ENCODE measurements at places on chromosomes 2 and 18. TPM values are rescaled to one million over a fixed set of nuclear protein-coding genes. Genes with fewer than 3 reads are reported as not detected.

- H3K4me3 ChIP-seq: no peak overlapping the region
- H3K27me3 ChIP-seq: peaks cover 76% of the 10 kb centered on the region
- no peaks in the 10 kb centered on the region for H3K36me3 ChIP-seq
- no peak overlapping the region for H3K27ac ChIP-seq
Measured at GRCh38 chr18:74450626-74451025, 6.5 kb downstream of the DIPK1C start.

The CFAP210 gene
- total RNA-seq: 1.00 TPM

GRCh38 chr2:32012872-32013271, 2.1 kb upstream of the MEMO1 start:
- peaks cover 10% of the 10 kb centered on the region for H3K36me3 ChIP-seq
- DNase-seq: no peak
- H3K27ac ChIP-seq: no peak overlapping the region

DNA sequence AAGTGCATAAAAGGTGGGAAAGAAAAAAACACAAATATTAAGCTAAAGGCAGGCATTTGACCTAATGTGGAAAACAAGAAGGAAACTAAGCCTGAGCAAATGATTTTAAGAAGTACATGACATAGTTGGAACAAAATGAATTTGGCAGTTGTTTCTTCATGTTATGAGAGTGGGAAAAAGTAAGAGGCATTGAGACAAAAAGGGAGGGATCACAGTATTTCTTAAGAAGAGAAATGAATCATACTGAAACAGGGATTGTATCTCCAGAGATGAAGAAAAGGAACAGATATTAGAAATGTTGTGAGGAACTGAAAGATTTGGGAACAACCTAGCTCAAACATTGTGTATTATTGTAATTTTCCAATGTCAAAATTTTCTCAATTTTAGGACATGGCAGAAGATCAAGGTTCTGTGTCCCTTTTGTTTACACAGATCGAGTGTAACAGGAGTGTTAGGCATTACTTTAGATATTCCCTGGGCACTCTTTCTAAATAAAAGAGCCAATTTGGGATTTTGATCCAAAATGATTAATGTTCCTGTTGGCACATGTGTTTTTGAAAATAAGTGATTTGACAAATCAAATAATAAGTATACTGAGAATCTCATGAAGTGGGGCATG, 98.6 kb downstream of the CALCRL start:
- H3K36me3 ChIP-seq: no peaks in the 10 kb centered on the region
- no peak overlapping the region for H3K4me3 ChIP-seq
- H3K27ac ChIP-seq: no peak overlapping the region

GRCh38 chr18:57389271-57389670, 36.9 kb downstream of the ST8SIA3 start:
- no peaks in the 10 kb centered on the region for H3K4me1 ChIP-seq
- H3K27ac ChIP-seq: no peak overlapping the region
- H3K4me3 ChIP-seq: no peak overlapping the region

The CFAP53 gene
- total RNA-seq: 0.87 TPM
